Neural crest cell (in vitro differentiated cells): ENCODE measurements at places on chromosomes 5 and 9.

GRCh38 chr5:96562614-96563013 lies 99.6 kb upstream of the CAST start:
- DNase-seq = no peak

DNA sequence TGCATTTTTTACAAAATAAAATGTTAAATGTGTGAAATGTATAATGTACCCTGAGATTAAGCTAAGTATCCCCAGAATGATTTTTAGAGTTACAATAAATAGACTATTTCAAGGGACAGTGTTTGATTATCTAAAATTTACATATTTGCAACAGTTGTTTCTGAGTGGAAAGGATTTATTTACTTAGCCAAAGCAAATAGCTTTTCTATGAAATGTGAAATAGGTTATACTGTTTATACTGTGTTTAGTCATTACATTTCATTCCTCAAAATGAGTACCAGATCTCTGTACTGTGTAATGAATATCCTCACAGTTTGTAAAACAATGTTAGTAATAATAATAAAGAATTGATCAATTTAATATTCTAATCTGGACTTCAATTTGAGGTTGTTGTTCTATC lies 1019.0 kb downstream of the NR2F1-AS1 start:
- no peak for DNase-seq

GRCh38 chr5:9066349-9066748 lies 479.5 kb downstream of the SEMA5A start:
- no peak for DNase-seq

DNA sequence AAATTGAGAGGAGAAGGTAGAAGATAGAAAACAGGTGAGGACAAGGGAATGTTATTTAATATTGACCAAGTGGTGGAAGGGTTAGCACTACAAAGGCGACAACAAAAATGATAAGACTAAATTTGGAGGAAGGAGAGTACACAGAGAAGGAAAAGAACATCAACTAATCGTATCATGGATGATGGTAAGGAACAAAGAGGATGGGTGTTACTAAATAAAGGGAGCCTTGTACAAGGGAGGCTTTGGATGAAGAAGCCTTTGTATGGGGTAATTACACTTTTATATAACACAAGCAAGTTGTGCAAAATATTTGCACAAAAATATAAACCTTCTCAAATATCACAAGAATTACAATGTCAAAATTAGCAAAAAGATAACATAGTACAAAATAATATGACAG lies 125.7 kb downstream of the ZNF608 start:
- DNase-seq = no peak

DNA sequence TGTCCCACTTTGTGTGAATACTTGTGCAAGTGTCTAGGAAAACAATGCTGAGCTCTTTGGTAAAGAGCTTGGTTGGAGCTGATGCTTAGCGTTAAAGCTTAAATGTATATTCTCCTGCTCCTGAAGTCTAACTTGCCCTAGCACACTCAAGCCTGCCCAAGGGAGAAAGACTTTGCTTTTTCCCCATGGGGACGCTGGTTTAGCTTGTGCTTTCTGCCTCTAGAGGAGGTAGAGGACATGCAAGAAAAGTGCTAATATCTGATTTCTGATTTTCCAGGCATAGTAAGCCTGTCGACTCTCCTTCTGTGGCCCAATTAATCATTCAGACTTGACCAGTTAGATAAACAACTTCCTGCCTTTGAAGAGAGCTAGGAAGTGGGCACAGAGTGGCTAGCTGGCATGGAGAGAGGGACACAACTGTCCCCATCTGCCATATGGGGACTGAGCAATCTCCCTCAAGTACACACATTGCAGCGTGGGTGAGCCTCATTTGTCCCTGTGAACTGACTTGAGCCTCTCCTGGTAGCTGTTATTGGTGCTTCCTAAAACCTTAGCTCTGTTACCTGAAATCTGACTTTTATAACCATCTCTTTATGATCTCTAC lies 348.4 kb downstream of the BRINP1 start:
- no peak for DNase-seq

DNA sequence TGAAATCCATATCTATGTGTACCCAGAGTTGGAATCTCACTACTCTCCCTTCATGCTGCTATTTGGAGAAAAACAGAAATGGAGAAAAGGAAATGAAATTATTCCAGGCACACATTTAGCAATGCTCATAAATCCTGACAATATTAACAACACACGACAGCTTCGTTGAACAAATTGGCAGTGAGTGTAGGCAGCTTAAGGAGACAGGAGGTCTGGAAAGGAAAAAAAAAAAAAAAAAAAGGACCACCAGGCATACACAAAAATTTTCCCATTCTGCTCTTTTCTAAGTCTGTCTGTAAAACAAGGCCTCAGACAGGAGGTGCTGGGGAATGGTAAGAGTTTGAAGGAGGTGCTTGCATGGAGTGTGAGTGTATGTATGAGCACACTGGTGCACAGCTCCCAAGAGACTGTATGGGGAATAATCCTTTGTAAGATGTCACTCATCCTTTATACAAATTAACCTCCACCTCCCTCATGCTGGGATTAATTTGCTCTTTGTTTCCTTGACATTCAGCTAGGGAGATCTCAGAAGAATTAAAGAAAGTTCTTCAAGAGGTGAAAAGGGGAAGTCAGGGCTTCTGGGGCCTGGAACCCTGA lies 78.9 kb downstream of the ASTN2 start:
- DNase-seq = no peak

DNA sequence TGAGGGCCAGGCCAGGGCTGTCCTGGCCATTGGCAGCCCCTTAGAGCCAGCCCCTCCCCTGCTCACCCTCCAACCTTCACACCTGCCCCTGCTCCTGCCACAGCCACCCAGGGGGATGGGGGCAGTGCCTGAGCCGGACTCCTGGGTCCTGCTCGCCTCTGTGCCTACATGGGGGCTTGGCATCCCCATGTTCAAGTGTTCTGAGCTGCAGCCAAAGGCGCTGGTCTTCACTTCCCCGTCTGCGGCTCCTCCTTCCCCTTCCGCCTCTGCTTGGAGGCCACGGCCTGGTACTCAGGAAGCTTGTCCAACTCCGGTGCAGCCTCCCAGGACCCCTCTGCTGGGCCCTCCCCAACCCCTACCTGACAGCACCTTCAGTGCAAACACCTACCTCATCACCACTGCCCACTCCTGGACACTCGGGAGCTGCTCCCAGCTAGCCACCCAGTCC lies 2.3 kb upstream of the DNLZ start:
- DNase-seq = no peak

- DNase-seq = no peak
These were observed 221.3 kb downstream of the TRIM36 start for GRCh38 chr5:114948363-114948762.

DNA sequence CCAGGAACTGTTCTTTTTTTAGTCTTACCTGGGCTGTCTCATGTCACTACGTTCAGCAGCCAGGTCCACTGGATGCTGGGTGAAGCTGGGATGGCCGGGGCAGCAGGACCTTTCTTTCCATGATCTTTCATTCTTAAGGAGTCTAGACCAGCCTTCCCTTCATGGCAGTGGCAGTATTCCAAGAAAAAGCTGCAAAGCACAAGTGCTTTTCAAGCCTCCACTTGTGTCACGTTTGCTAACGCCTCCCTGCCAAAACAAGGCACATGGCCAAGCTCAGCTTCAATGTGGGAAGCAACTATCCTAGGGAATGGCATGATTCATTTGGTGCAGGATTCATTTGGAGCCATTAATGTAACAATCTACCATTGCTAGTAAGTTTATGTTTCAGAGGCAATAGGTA lies 94.8 kb downstream of the RCL1 start:
- no peak for DNase-seq
